Esophagus mucosa (tissue), 1 donor: ENCODE measurements at places on chromosomes 16 and 17. TPM values are rescaled to one million over a fixed set of nuclear protein-coding genes. Genes with fewer than 3 reads are reported as not detected.
A peak's percentile ranks its signal among the peaks of the same experiment; 100 is the strongest.

- ATAC-seq, result no peak
Measured at GRCh38 chr16:11914210-11915113, 1.3 kb downstream of the GSPT1 start.

DNA sequence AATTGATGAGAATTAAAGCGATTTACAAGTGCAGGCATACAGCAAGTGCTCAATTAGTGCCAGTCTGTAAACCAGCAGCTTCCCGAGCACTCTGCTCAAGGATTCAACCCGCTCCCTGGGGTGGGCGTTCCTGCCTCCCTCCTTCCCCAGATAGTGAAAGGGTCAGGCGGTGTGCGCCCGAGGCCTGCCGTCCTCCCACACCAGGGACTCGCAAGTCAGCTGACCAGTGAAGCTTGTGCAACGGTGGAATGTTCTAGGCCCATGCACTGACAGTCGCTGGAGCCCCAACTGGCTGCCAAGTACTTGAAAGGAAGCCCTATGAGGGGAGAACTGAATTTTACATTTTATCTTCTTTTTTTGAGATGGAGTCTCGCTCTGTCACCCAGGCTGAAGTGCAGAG is 53.5 kb upstream of the PABPN1L start:
- ATAC-seq, result no peak

- peak; percentile 82 for ATAC-seq
Measured at GRCh38 chr16:56777482-56777881, 47.6 kb downstream of the NUP93 start.

GRCh38 chr16:68707340-68708152 is 29.5 kb upstream of the CDH1 start:
- ATAC-seq, result peak; percentile 87

DNA sequence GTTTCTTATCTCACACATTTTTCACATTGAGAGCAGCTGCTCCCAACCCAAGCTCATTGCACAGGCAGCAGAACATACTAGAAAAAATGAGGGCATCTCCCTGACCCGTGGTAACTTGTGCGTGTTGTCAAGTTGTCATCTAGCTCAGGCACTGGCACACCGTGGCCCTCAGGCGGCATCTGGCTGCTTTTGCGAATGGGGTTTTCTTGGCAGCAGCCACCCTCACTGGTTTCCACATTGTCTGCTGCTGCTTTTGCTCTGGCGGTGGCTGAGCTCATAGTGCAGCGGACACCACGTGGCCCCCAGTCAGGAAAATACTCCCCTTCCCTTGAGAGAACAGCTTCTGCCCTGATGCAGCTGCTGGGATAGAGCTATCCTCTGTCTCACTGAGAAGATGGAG is 9.4 kb upstream of the TEDC2 start:
- ATAC-seq, result no peak

The TBC1D3E gene
- total RNA-seq, result not detected

The KRT222 gene
- total RNA-seq, result 0.20 TPM

The SLC22A31 gene
- total RNA-seq, result not detected

The DNAH17 gene
- total RNA-seq, result 0.12 TPM
